ENCODE measurements at places on chromosomes 2 and 18. TPM values are rescaled to one million over a fixed set of nuclear protein-coding genes. Genes with fewer than 3 reads are reported as not detected.

Gene NYAP2
- not detected for total RNA-seq

Gene CDK15
- total RNA-seq: not detected

Gene TANC1
- 34.1 TPM for total RNA-seq

Gene TNFAIP6
- total RNA-seq: not detected

Gene SERPINB12
- total RNA-seq: 0.28 TPM

Gene AAK1
- 24.5 TPM for total RNA-seq

Gene MAPRE3
- total RNA-seq: 5.8 TPM
